Esophagus mucosa (tissue), 1 donor: ENCODE measurements at places on chromosomes 11 and 22.

- no peak for ATAC-seq
Measured at GRCh38 chr11:45157247-45158209, 11.1 kb downstream of the PRDM11 start.

GRCh38 chr11:70016666-70017367 lies 61.3 kb upstream of the ANO1 start:
- ATAC-seq = no peak

- ATAC-seq = no peak
Measured at GRCh38 chr11:73670808-73671207, 24.4 kb downstream of the PLEKHB1 start.

DNA sequence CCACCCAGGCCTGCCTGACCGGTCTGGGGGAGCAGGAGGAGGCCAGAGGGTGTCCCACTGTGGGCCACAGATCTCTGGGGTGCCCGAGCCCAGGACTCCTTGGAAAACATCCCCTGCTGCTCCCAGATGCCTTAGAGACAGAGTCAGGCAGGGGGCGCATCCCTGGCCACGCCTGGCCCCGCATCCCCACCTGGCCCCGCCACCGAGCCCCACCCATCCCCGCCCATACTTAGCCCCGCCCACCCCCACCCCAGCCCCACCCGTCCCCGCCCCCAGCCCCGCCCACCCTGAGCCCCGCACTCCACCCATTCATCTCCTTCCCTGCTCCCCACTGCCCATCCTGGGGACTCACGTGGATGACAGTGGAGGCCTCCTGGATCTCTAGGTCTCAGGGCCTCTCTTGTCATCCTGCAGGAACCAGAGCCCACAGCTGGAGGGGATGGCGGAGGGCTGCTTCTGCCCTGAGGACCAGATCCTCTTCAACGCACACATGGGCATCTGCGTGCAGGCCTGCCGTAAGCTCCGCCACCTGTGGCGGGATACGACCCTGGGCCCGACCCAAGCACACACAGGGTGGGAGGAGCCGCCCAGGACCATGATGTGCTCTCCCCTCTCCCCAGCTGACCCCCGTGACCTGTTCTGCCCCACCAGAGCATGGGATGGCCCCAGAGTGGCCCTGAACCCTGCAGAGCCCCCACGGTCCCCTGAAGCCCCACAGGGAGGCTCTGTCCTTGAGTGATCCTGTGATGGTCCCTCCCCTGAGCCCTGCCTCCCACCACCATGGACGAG lies 33.6 kb downstream of the MUC5B start:
- no peak for ATAC-seq

- no peak for ATAC-seq
Measured at GRCh38 chr11:95660038-95660437, 129.5 kb downstream of the FAM76B start.

DNA sequence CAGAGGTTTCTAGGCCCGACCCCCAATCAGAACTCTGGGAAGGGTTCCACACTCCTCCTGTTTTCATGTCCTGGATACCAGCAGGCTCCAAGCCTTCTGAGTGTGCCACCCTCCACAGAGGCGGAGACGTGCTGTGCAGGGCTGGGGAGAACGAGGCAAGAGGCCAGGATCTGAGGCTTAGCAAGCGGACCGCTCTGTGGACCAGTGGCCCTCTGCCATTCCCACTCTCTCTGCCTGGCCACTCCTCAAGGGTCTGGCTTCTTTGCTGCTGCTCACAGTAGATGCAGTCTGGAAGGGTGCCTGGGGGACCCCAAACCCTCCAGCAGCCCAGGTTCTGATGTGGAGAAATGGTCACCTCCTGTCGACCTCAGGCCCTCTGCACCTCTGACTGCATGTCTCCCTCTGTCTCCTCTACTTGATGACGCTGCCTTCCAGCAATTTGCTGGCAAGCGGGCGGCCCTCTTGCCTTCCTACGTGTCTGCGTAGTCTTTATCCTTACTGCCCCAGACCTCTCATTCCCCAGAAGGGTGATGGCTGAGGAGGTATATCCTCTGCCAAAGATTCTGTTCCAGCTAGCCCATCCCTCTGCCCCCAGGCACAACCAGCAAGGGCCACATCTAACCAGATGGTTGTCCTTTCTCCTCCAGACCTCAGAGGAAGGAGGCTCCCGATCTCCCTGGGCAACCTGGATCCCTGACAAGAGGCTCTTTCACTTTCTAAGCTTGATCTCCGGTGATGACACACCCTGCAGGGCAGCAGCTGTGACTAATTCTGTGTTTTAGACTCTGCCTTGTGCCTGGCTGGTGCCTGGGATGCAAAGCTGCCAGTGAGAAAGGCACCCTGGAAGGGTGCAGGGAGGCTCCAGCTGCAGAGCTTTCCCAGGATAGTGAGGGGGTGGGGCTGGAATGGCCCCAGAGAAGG lies 87.3 kb downstream of the NAT10 start:
- peak; percentile 91 for ATAC-seq

DNA sequence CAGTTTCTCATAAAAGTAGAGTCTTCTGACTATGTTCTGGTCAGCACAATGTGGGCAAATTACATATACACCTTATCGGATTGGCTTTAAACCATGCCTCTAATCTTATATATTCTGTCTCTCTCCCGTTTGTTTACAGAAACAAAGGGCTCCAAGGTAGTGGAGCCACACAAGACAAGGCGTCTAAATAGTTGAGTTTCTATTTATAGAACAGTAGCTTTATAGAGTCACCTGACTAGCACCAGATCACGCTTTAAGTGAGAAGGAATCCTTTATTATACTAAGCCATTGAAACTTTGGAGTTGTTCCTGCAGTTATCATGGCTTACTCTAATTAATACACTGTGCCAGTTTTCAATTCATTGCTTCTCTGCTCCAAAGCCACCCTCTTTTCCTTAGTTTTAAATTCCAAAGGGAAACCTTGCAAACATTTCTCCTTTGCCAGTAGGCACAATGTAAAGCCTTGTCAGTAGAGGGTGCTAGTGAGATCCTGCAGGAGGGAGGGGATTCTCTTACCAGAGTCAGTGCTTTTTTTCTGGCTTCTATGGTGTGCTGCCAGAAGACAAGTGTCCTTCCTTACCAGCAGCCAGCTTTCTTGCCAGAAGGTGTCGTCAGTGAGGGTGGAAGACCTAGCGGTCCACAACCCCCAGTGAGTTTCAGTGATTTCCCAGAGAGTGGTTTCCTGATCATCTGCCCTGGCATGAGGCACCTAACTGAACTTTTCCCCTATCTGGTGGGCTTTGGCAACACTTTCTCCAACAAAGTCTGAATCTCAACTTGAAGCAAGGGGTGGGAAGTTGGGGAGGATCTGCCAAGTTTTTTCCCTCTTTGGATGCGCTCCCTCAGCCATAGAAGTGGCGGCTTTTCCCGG lies 71.7 kb downstream of the RAB38 start:
- ATAC-seq = peak; percentile 67

- peak; percentile 63 for ATAC-seq
Measured at GRCh38 chr11:91857179-91857578, 367.4 kb upstream of the FAT3 start.

DNA sequence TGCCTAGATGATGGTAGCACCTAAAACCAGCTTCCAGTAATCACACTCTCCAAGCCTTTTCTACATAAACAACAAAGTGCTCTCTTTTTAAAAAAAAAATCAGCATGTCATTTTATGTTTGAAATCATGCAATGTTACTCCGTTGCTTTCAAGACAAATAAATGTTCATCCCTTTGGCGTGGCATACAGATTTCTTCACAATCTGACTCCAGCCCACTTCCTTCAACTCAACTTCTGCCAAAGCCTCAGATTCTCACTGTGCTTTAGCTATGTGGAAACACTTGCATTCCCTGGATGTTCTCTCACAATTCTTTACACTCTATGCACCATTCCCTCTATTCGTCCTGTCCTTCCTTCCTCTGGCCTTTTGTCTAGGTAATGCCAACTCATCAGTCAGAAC lies 206.3 kb upstream of the BLID start:
- no peak for ATAC-seq

DNA sequence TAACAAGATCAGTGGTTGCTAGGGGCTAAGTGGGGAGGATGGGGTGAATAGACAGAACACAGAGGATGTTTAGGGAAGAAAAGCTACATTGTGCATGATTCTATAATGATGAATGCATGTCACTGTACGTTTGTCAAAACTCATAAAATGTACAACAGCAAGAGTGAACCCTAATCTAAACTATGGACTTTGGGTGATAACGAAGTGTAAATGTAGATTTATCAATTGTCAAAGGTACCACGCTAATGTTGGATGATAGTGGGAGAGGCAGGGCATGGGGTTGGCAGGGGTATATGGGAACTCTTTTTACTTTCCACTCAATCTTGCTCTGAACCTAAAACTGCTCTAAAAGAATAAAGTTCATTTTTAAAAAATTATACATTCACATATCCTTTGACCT lies 21.3 kb upstream of the SLC5A1 start:
- ATAC-seq = no peak
